Karpas-422 (cell line): ENCODE measurements at places on chromosomes 4 and X. TPM values are rescaled to one million over a fixed set of nuclear protein-coding genes. Genes with fewer than 3 reads are reported as not detected.

DNA sequence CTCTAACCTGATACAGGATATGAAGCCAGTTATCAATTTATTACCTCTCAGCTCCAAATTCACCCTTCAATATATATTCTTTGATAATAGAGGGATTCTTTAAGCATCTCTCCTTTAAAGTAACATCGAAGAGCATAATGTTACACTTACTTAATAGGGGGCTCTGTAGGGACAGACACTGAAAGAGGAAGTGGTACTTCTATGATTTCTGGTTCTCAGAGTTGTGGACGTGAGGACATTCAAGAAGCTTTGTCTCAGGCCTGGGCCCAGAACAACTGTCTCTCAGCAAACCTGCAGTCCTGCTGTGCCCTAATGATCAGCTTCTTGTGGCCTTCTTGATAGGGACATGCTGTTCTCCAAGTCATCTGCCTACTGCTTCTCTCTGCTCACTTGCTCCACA is 4.2 kb upstream of the ZXDB start:
- peak; percentile 44 for DNase-seq

GRCh38 chrX:114097866-114098265 is 486.0 kb upstream of the HTR2C start:
- DNase-seq, result no peak

- no peak for DNase-seq
These were observed 15.7 kb downstream of the CFAP99 start for GRCh38 chr4:2434420-2434819.

DNA sequence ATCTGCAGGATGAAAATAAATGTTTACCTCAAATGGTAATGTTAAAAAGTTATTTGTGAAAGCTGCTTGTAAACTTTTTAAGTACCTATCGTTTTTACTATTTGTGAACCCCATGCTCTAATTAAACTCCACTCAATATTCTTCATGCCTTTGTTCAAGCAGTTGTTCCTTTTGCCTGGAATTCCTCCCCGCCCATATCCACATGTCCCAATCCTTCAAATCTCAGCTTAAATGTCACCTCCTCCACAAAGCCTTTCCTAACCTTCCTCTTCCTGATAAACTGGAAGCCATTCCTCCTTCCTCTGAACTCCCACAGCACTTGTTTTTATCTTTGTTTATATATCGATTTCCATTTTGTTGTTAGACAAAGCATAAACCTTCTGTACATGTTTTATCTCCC is 2.4 kb downstream of the MORC4 start:
- DNase-seq, result no peak

Gene CT45A10
- not detected in 2 replicates for total RNA-seq

DNA sequence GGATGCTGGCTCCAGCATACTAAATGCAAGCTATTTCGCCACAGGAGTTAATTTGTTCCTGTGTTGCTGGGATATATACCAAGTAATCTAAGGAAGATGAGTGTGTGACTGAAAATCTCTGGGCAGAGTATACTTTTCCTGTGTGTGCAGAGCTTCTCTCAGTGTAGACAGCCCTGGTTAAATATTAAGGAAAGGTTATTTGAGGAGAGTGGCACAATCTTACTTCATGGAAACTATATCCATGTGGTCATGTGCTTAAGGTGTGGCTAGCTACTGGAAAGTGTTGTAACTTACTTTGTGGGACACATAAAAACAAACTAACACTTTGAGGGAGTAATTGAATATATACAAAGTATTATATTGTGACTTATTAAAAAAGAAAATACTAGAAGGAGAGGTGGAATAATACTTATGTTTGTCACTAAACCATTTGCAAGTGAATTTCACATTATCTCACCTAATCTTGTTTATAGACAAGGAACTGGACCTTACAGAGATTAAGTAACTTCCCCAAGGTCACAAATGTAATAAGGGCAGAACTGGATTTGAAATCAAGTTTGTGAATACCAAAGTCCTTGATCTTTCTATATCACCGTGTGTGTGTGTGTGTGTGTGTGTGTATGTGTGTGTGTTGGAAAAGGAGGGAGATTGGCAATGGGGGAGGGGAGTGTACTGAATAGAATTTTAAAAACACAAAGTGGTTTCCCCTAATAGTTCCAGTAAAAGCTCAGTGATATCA is 408.2 kb upstream of the NR3C2 start:
- no peak for DNase-seq

DNA sequence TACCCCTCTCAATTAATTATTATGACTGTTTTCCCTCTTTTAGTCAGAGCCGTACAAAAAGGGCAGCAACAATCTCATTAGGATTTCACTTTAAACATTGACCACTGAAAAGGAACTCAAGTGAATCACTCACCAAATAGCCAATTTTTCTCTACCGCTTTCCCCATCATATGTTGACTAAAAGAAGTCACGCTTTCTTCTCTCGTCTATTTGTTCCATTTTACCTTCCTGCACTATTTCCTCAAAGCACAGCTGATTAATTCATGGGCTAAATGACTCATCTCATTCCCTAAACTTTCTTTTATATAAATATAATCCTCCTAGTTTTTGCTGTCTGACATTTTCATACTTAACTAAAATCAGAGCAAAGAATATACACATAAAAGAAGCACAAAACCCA is 8.2 kb downstream of the MID1 start:
- no peak for DNase-seq

Gene PSAPL1
- not detected in 2 replicates for total RNA-seq

GRCh38 chr4:1492651-1493539 is 86.7 kb upstream of the NKX1-1 start:
- no peak for DNase-seq

Gene VSIG4
- not detected in 2 replicates for total RNA-seq

GRCh38 chrX:11380187-11380844 is 87.1 kb downstream of the AMELX start:
- DNase-seq, result no peak

GRCh38 chr4:142314686-142315085 is 531.4 kb downstream of the INPP4B start:
- no peak for DNase-seq

DNA sequence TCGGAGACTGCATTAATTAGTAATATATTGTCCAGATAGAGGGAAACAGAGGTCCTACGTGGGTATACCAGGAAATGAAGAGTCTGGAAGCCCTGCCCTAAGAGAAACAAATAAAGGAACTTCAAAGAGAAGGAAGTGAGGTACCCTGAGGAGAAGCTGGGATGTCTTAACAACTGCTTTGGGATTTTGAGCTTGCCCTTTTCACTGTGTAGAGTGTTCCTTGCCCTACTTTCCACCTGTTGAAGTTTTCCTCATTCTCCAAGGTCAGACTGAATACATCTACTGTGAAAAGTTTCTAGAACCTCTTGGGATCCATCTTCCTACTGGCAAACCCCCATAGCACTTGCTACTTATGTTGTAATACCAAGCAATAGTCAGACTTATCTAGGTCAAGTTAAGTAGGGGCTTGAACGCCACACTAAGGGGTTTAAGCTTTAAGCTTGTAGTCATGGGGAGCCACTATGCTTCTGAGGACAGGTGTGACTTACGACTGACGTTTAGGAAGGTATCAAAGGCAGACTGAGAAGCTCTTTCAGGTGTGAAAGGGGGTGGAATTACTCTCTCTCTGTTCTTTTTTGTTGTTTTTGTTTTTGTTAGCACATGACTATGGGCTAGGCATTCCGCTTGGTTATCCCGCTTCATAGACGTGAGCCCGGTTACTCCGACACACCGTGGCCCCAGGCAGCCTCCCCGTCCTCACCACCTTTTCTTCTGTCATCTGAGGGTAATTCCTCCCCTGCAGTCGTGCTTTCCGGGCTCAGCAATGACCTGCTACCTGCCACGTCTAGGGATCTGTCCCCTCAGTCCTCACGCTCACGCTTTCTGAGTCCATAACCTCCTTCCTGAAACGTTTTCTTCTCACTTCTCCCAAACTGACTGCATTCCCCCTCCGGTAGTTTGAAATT is 959 bp upstream of the REST start:
- no peak for DNase-seq

Gene CT47B1
- not detected in 2 replicates for total RNA-seq

DNA sequence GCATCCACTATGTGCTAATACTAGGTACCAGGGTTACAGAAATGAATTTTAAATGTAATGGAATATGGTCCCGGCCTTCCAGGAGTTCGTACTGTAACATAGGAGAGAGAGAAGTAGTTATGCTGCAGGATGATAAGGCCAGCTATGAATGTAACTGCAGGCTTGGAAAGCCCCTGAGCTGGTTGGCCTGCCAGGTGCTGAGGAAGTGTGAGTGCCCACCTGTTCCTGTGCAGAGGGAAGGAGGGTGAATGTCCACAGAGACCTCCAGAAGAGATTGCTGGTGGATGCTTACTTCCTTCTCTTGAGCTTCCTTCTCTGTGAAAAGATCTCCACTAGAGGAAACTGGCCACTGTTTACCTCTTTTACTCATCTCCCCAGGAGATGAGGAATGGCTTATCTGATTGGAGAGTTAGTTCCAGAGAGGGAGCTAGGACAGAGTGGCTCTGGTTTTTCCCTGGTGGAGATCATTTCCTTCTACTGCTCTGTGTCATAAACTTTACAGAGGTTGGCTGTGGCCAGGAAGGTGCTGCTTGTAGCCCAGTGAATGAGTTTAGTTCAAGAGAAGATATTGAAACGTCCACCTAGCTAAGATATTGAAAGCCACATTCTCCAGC is 114.0 kb upstream of the LNX1 start:
- DNase-seq, result no peak

- no peak for DNase-seq
These were observed 13.8 kb downstream of the MOB1B start for GRCh38 chr4:70915874-70916559.

GRCh38 chr4:156659570-156659969 is 312.0 kb downstream of the PDGFC start:
- DNase-seq, result no peak

DNA sequence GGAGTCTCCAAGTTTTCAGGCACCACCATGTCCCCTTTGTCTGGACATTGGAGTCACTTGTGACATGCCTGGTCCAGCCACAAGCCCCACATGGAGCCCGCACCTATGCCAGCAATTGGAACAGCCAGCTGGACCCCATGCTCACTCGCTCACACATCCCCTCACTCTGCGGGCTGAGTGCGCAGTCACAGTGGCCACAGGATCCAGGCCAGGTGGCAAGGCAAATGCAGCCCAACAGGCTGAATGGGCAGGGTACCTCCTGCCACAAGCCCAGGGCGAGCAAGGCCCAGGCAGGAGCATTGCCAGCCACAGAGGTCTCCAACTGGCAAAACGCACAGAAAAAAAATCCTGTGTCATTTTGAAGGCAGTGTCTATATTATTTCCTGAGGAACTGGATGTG is 82.0 kb downstream of the ANXA10 start:
- DNase-seq, result no peak

Gene POU4F2
- not detected in 2 replicates for total RNA-seq

DNA sequence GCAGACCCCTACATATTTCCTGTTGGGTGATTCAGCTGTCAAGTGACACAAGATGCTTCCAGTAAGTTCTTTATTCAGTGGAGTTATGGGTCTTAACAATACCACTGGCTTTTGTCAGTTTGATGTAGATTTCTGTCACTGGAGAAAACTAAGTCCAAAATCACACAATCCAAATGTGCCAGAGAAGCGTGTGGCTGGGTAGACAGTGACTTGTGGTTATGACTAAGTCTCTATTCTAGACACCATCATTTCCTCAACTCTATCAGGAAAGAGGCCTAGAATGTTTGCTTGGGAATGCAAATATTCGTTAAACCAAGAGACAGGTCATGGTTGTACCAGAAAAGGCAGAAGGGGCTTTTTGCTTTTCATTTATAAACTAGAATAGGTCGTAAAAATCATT is 54.4 kb upstream of the HS3ST1 start:
- no peak for DNase-seq

Gene TASL
- total RNA-seq, result 0.30 and 1.5 TPM in 2 replicates

DNA sequence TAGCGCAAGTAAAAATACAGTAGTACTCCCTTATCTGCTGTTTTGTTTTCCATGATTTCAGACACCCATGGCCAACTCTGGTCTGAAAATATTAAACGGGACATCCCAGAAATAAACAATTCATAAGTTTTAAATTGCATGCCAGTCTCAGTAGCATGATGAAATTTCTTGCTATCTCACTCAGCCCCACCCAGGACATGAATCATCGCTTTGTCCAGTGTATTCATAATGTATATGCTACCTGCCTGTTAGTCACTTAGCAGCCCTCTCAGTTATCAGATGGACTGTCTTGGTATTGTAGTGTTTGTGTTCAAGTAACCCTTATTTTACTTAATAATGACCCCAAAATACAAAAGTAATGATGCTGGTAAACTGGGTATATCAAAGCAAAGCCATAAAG is 158.2 kb upstream of the DDIT4L start:
- DNase-seq, result no peak

Gene TDO2
- total RNA-seq, result 2.0 TPM in 1 of 2 replicates, not detected in the other

GRCh38 chrX:86103061-86103460 is 45.2 kb upstream of the DACH2 start:
- DNase-seq, result no peak

GRCh38 chrX:47182106-47182700 is 11.4 kb upstream of the UBA1 start:
- DNase-seq, result no peak

Gene AMER1
- 3.1 and 4.4 TPM in 2 replicates for total RNA-seq

- no peak for DNase-seq
These were observed 43.3 kb upstream of the PDGFC start for GRCh38 chr4:157014621-157015591.

DNA sequence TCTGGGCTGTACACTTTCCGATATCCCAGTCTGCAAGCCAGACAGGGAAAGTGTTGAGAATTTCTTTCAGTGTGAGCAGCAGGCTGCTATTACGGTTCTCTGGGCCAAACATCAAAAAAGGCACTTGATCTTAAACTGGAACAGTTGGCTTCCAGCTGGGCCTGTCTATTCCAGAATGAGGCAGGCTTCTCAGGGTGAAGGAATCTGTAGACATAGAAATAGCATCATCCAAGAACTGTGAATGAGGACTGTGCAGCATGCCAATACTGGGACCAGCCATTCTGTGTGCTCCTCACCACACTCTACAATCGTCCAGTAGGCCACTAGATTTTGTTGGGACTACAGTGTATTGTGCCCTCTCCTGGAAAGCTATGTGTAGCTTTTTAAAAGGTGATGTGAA is 31.1 kb downstream of the ART3 start:
- no peak for DNase-seq

DNA sequence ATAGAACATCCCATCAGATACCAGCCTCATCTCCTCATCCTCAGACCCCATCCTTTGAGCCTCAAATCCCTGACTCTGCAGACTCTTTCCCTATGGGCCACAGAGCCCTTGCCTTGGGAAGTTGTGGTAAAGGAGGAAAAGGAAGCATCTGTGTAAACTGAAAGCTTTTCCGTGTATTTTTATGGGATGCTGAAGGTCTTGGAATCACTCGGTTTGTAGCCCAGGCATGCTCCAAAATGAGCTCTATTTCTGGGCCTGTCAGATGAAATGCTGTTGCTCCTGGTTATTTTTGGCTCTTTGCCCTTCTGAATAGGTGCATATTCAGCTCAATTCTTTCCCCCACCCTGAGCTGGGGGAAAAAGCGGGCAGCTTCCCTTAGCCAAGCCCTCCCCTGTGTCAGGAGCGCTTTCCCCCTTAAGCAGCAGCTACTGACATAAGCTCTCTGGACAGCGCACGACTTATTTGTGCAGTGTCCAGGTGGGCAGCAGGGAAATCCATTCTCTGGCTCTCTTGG is 5.0 kb upstream of the SEL1L3 start:
- DNase-seq, result no peak

Gene CCNA2
- 37.0 and 46.8 TPM in 2 replicates for total RNA-seq
